SK-MEL-5 (cell line): ENCODE measurements at places on chromosomes 7 and 10. TPM values are rescaled to one million over a fixed set of nuclear protein-coding genes. Genes with fewer than 3 reads are reported as not detected.

VIPR2 gene
- total RNA-seq: not detected in 2 replicates

SEMA3A gene
- total RNA-seq: 10.0 and 13.1 TPM in 2 replicates

FAM25C gene
- not detected in 2 replicates for total RNA-seq

ZNF789 gene
- 14.2 and 15.9 TPM in 2 replicates for total RNA-seq

LRRC61 gene
- not detected in 2 replicates for total RNA-seq

AKR1C8 gene
- not detected in 2 replicates for total RNA-seq

SCRN1 gene
- 62.1 and 64.5 TPM in 2 replicates for total RNA-seq

SHTN1 gene
- 187 and 201 TPM in 2 replicates for total RNA-seq

GPC2 gene
- 3.2 and 4.7 TPM in 2 replicates for total RNA-seq

CHN2 gene
- 39.5 and 40.5 TPM in 2 replicates for total RNA-seq

TNS3 gene
- total RNA-seq: 61.7 and 63.4 TPM in 2 replicates

ALOX5 gene
- total RNA-seq: not detected in 2 replicates

GIMAP7 gene
- total RNA-seq: not detected in 2 replicates

NME8 gene
- 0.05 TPM in 1 of 2 replicates, not detected in the other for total RNA-seq

KCTD7 gene
- 20.9 and 24.5 TPM in 2 replicates for total RNA-seq

IFIT1B gene
- not detected in 2 replicates for total RNA-seq

JAKMIP3 gene
- total RNA-seq: 0.03 TPM in 1 of 2 replicates, not detected in the other

HSPA12A gene
- total RNA-seq: 10.4 and 12.5 TPM in 2 replicates

CCAR1 gene
- 31.6 and 40.5 TPM in 2 replicates for total RNA-seq

LOXL4 gene
- total RNA-seq: not detected in 2 replicates

MSANTD7 gene
- 20.9 and 21.6 TPM in 2 replicates for total RNA-seq

OR2A5 gene
- total RNA-seq: under 0.01 TPM in 1 of 2 replicates, not detected in the other

TMEM213 gene
- not detected in 2 replicates for total RNA-seq

C10orf67 gene
- total RNA-seq: not detected in 2 replicates

PNLIPRP3 gene
- 13.1 and 13.6 TPM in 2 replicates for total RNA-seq

EIF5AL1 gene
- 0.58 and 0.59 TPM in 2 replicates for total RNA-seq

TACC2 gene
- 3.0 and 10.2 TPM in 2 replicates for total RNA-seq

RBP3 gene
- not detected in 2 replicates for total RNA-seq

KCNIP2 gene
- 1.1 and 1.6 TPM in 2 replicates for total RNA-seq

ANKRD2 gene
- not detected in 2 replicates for total RNA-seq

CLCN1 gene
- total RNA-seq: not detected in 2 replicates

ZNF679 gene
- total RNA-seq: not detected in 2 replicates

AGAP4 gene
- total RNA-seq: 2.2 and 2.8 TPM in 2 replicates

AKR1B15 gene
- total RNA-seq: 0.08 TPM in 1 of 2 replicates, not detected in the other

NPFFR1 gene
- not detected in 2 replicates for total RNA-seq
